ENCODE measurements at places on chromosomes 16 and 17. TPM values are rescaled to one million over a fixed set of nuclear protein-coding genes. Genes with fewer than 3 reads are reported as not detected.

Gene SRCIN1
- not detected for total RNA-seq

Gene TBC1D28
- not detected for total RNA-seq

Gene TBC1D3
- not detected for total RNA-seq

Gene CIAO3
- 28.8 TPM for total RNA-seq

Gene MT1H
- total RNA-seq = not detected

Gene TMC6
- total RNA-seq = 0.42 TPM
